Stimulated activated CD8-positive, alpha-beta memory T cell treated with anti-CD3 and anti-CD28 coated beads, Interleukin-2, amount 100 ng/mL, for 1 hour (primary cell): ENCODE measurements at places on chromosomes 4 and X.

GRCh38 chr4:158442736-158443135 lies 78.9 kb upstream of the RXFP1 start:
- DNase-seq, result no peak

- DNase-seq, result no peak
Observed at GRCh38 chr4:142548491-142548890, 297.6 kb downstream of the INPP4B start.

GRCh38 chr4:122403861-122404260 lies 25.1 kb downstream of the ADAD1 start:
- DNase-seq, result no peak

DNA sequence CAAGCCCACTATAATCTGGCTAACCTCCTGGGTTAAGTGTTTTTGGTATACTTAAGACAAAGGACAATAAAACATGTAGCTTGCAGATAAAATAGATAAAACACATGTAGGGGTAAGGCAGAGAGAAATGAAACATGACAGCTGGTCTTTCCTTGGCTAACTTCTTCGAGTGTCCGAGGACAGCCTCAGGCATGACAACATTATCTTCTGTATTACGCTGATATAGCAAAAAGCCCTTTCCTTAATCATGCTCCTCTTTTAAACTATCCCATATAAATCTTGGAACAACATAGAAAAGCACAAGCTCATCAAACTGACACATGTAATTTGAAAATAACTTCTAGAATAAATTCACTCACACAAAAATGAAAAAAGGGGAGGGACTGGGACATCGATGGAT lies 91.1 kb downstream of the SEL1L3 start:
- no peak for DNase-seq

GRCh38 chr4:77449171-77449570 lies 156.4 kb upstream of the CXCL13 start:
- no peak for DNase-seq

DNA sequence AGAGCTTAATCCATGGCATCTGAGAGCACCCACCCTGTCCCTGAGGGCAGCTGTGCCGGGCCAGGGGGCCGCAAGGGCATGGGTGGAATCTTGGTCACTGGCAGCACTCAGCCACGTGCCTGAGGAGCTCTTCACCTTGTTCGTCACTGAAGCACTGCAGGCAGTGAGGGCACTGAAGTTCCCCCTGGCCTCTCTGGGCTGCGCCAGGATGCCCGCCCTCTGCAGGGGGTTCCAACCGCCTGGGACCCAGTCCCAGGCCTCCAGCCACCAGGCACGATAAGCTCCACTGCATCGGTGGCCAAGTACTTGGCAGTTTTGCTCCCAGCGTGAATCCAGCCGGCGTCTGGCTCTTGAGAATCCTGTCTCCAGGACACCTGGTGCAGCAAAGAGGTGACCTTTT lies 96.4 kb upstream of the MED14 start:
- DNase-seq, result no peak

DNA sequence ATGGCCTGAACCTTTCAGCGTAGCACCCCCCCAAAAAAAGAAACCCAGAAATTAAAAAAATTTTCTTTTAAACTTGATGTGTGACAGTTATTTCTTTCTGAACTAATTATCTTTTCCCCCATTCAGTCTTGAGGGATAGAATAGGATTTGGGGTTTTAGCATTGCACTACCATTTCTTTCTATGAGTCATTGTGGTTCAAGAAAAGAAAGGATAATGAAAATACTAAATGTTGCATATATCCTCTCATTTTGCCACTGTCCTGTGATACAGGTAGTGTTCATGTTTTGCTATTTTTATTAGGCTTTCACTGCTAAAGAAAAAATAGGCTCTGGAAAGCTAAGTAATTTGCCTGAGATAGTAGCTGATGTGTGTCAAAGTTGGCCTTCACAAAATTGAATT lies 39.4 kb upstream of the DCK start:
- DNase-seq, result no peak
